CD4-positive, CD25-positive, alpha-beta regulatory T cell (primary cell): ENCODE measurements at places on chromosomes 6 and 20. TPM values are rescaled to one million over a fixed set of nuclear protein-coding genes. Genes with fewer than 3 reads are reported as not detected.

RNF217 gene
- total RNA-seq: 0.12 TPM

DNA sequence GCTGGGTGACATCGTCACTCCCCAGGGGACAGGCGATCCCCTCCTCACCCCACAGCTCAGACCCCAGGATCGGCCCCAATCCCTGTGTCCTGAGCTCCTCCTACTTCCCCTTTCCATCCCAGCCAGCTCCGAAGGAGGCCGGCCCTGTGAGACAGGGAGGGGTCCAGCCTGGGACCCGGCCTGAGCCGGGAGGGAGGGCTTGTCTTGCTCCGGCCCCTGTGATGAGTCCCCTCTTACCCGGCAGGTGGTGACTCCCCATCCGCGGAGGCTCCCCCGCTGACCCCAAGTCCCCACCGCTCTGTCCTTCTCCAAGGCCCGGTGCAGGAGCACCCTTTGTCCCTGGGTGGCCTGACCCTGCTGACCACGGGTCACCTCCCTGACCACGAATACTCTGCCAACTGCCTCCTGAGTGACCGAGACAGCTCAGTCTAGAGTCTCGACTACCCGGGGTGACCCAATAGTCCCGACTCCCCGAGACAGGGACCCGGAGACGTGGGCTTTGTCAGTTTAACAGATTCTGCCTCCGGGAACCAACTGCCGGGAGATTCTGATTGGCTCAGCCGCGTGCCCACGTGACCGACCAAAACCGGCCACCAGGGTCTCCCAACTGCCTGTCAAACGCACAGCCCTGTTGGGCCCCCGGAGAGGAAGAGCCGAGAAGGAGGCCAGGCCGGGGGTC is 187.4 kb upstream of the PROKR2 start:
- H3K36me3 ChIP-seq: no peaks in the 10 kb centered on the region
- H3K27me3 ChIP-seq: no peaks in the 10 kb centered on the region
- H3K4me3 ChIP-seq: no peak overlapping the region

DNA sequence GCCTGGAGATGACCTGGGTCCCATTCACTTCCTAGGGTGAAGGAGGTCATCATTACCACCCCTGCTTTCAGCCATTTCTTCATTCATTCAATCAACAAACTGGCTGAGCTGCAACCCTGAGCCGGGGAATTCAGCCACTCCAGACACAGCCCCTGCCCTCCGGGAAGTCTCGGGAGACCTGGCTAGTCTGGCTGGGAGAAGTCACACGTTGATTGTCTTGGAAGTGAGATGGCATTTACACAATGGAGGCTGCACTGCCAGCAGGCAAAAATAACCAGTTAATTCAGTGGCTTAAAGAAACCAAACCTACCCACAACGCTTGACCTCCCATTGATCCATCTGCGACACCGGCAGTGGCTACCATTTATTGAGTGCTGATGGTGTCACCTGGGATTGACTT is 2.0 kb upstream of the PMEPA1 start:
- no peak overlapping the region for H3K4me3 ChIP-seq
- H3K4me1 ChIP-seq: peaks cover 15% of the 10 kb centered on the region
- H3K27ac ChIP-seq: no peak overlapping the region
- no peaks in the 10 kb centered on the region for H3K27me3 ChIP-seq
- no peak for DNase-seq
- no peaks in the 10 kb centered on the region for H3K36me3 ChIP-seq

DNA sequence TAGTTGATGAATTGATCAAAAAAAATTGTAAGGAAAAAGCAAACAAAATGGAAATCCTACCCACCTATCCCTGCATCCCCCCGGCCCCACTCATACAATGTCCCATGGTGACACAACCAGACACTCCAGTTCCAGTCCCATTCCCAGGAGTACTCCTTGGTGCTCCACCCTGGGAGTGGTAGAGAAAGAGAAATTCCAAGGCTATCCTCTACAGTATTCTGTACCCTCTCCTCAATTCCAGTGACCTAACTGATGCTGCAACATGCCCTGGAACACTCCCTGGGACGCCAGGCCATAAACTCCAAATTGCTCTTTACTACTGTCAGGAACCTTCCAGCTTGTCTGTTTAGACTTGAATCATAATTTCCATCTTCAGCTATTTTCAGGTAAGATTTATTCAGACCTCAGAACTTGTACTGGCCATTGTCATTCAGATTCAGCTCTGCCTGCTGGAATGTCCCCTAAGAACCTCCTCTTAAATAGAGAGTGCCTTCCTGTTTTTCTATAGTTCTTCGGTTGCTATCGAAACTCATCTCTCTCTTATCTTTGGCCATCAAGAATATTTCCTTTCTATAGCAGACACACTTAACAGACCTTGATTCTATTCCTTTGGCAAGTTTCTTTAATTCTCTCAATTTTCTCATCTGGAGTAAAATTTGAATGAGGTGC is 8.7 kb downstream of the GPX6 start:
- no peaks in the 10 kb centered on the region for H3K36me3 ChIP-seq
- no peak for DNase-seq
- H3K27ac ChIP-seq: no peak overlapping the region
- H3K4me1 ChIP-seq: no peaks in the 10 kb centered on the region
- H3K4me3 ChIP-seq: peak overlapping the region; percentile 11
- H3K27me3 ChIP-seq: peaks cover 2% of the 10 kb centered on the region

TUBB2B gene
- 0.91 TPM for total RNA-seq

BMP7 gene
- total RNA-seq: not detected
